ENCODE measurements at places on chromosomes 13 and 19. TPM values are rescaled to one million over a fixed set of nuclear protein-coding genes. Genes with fewer than 3 reads are reported as not detected.

DNA sequence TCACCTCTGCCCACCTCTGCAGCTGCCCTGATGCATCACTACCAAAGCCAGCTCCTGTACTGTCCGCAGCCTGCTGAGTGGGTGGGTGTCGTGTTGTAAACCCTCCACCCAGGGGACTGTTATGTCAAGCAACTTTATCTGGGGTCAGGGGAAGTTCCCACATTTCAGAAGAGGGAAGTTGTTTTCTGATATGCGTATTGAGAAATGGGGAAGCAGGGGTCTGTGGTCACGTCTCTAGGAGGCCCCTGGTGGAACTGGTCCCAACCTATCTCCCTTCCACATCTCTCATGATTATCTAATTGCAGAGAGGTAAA is 31.2 kb downstream of the CLEC17A start:
- H3K4me3 ChIP-seq: no peak overlapping the region
- H3K4me1 ChIP-seq: no peaks in the 10 kb centered on the region
- no peak for DNase-seq
- H3K36me3 ChIP-seq: no peaks in the 10 kb centered on the region
- no peaks in the 10 kb centered on the region for H3K27me3 ChIP-seq

DNA sequence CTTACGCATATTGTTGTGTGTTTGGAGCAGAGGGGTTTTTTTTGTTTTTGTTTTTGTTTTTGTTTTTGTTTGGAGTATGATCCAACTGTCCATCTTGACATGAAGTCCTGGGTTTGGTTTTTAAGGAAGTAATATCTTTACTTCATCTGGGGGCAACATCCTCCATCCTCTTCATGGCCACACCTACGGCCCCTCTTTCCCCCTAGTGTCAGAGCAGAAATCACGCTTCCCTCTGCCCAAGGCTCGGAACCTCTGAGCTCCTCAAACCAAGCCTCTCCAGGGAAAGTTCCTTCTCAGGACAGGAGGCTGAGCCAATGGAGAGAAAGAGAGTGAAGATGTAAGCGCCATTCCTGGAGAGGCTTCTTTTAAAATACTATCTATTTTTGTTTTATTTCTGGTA is 58.6 kb upstream of the PDX1 start:
- no peaks in the 10 kb centered on the region for H3K36me3 ChIP-seq
- no peaks in the 10 kb centered on the region for H3K27me3 ChIP-seq
- H3K4me3 ChIP-seq: no peak overlapping the region
- H3K4me1 ChIP-seq: no peaks in the 10 kb centered on the region

- H3K36me3 ChIP-seq: no peaks in the 10 kb centered on the region
- no peaks in the 10 kb centered on the region for H3K27me3 ChIP-seq
- H3K27ac ChIP-seq: no peak overlapping the region
- no peaks in the 10 kb centered on the region for H3K4me1 ChIP-seq
Observed at GRCh38 chr19:2549701-2550191, 73.8 kb downstream of the GADD45B start.

CGB3 gene
- polyA plus RNA-seq: not detected

TYROBP gene
- polyA plus RNA-seq: 135 TPM

- no peaks in the 10 kb centered on the region for H3K4me1 ChIP-seq
- no peak overlapping the region for H3K27ac ChIP-seq
- no peaks in the 10 kb centered on the region for H3K27me3 ChIP-seq
Observed at GRCh38 chr19:38049105-38049649, 142.2 kb downstream of the SIPA1L3 start.

VWA8 gene
- 4.5 TPM for polyA plus RNA-seq

DNA sequence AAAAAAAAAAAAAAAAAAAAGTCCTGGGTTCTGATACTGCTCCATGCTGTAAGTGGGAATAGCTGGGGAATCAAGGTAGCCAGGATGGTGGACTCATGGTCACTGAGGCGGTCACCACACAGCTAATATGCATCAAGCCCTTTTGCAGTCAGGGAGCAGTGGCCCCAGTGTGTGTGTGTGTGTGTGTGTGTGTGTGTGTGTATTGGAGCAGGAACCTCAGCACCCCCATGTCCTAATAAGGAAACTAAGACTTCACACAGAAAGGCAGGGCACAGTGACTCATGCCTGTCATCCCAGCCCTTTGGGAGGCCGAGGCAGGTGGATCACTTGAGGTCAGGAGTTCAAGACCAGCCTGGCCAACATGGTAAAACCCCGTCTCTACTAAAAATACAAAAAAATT is 12.0 kb downstream of the B3GNT3 start:
- H3K36me3 ChIP-seq: no peaks in the 10 kb centered on the region
- H3K4me3 ChIP-seq: no peak overlapping the region
- no peaks in the 10 kb centered on the region for H3K27me3 ChIP-seq
- H3K4me1 ChIP-seq: no peaks in the 10 kb centered on the region
- DNase-seq: no peak

KIR2DL4 gene
- polyA plus RNA-seq: 0.23 TPM

DNA sequence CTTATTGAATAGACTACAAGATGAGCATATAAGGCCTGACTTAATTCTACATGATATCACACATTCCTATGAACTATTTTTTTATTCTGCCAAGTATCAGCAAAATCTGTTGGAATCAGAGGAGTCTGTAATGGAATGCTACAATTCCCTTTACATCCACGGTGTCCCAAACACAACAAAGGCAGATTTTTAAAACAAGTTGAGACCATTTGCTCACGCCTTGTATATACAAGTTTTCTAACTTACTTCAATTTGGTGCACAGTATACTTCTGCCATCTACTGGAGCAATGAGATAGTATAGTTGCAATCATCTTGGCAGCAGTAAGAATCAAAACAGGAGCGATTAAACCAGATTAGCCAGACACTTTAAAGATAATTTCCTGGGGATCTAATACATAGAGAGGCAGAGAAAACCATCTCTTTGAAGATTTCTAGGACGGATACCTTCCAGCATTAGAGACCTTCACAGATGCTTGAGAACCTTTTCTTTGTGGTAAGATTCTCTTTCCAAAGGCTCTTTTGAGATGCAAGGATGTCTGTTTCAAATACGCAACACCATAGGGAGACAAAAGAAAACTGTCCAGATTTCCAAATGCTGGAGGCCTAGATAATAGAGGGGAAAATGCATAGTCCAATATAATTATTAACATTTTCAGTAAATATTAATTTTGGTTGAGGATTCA is 302.0 kb upstream of the MIR17HG start:
- H3K4me3 ChIP-seq: no peak overlapping the region
- H3K36me3 ChIP-seq: no peaks in the 10 kb centered on the region
- no peak for DNase-seq

- H3K4me3 ChIP-seq: no peak overlapping the region
- no peak overlapping the region for H3K27ac ChIP-seq
- no peaks in the 10 kb centered on the region for H3K36me3 ChIP-seq
Observed at GRCh38 chr13:109569958-109570711, 216.2 kb downstream of the IRS2 start.

- H3K4me1 ChIP-seq: no peaks in the 10 kb centered on the region
- H3K27ac ChIP-seq: no peak overlapping the region
- DNase-seq: no peak
- no peak overlapping the region for H3K4me3 ChIP-seq
Observed at GRCh38 chr13:37226971-37227370, 121.5 kb upstream of the CSNK1A1L start.

GRCh38 chr13:113464476-113464875 is 11.2 kb upstream of the ADPRHL1 start:
- no peak overlapping the region for H3K4me3 ChIP-seq
- no peak overlapping the region for H3K27ac ChIP-seq
- no peaks in the 10 kb centered on the region for H3K36me3 ChIP-seq
- H3K4me1 ChIP-seq: no peaks in the 10 kb centered on the region

CCNA1 gene
- polyA plus RNA-seq: 0.13 TPM

PSG3 gene
- not detected for polyA plus RNA-seq

GRCh38 chr19:42003506-42004294 is 9.7 kb upstream of the ATP1A3 start:
- no peak overlapping the region for H3K27ac ChIP-seq
- no peaks in the 10 kb centered on the region for H3K36me3 ChIP-seq
- no peaks in the 10 kb centered on the region for H3K4me1 ChIP-seq

- no peaks in the 10 kb centered on the region for H3K27me3 ChIP-seq
- H3K27ac ChIP-seq: no peak overlapping the region
- no peaks in the 10 kb centered on the region for H3K36me3 ChIP-seq
- no peak overlapping the region for H3K4me3 ChIP-seq
- no peak for DNase-seq
Observed at GRCh38 chr19:51158474-51159129, 16.5 kb downstream of the SIGLEC7 start.

DNA sequence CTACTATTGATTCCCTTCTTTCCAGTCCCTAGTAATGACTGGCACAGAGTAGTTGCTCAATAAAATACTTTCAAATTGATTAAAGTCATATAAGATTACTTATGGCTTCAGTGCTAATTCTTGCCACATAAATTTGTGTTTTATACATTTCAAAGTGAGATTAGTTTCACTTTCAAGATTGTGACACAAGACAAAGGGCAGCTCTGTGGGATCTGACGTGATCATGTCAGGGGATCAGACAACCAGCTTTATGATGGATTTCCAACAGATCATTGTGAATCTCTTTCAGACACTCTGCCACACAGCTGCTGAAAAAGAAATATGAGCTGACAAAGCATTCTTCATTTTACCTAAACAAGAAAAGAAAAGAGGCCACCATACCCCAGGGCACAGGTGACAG is 73.4 kb upstream of the POMP start:
- H3K27ac ChIP-seq: no peak overlapping the region
- no peaks in the 10 kb centered on the region for H3K4me1 ChIP-seq
- DNase-seq: no peak
- no peak overlapping the region for H3K4me3 ChIP-seq
- H3K36me3 ChIP-seq: no peaks in the 10 kb centered on the region

MAST1 gene
- 0.40 TPM for polyA plus RNA-seq

DNA sequence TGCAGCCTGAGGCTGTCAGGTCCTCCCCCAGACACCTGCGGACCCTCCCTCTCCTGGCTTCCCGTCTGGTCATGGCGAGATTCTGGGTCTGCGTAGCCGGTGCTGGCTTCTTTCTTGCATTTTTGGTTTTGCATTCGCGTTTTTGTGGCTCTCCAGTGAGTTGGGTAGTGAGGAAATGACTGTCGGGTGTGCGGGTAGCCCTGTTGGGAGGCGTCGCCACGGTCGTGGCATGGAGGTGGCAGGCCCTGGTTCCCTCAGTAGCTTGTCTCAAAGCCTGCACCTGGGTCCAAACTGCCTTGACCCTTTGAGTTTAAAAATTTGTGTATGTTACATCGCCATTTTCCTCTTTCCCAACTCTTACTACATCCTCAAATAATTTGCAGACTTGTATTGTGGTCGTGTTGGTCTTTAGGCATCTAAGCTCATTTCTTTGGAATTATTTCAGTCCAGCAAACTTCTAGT is 344 bp downstream of the NHLRC3 start:
- H3K27ac ChIP-seq: peak overlapping the region; percentile 78
- H3K4me3 ChIP-seq: peak overlapping the region; percentile 94
- no peak for DNase-seq
- no peaks in the 10 kb centered on the region for H3K27me3 ChIP-seq

KIR3DL2 gene
- 0.32 TPM for polyA plus RNA-seq

GRCh38 chr19:52600639-52601024 is 30.5 kb downstream of the ZNF701 start:
- peaks cover 9% of the 10 kb centered on the region for H3K4me1 ChIP-seq
- no peaks in the 10 kb centered on the region for H3K27me3 ChIP-seq
- H3K27ac ChIP-seq: peak overlapping the region; percentile 55
- H3K4me3 ChIP-seq: peak overlapping the region; percentile 54
- no peaks in the 10 kb centered on the region for H3K36me3 ChIP-seq

GRCh38 chr19:52248241-52248640 is 21.1 kb upstream of the ZNF766 start:
- no peak overlapping the region for H3K4me3 ChIP-seq
- H3K36me3 ChIP-seq: no peaks in the 10 kb centered on the region
- no peaks in the 10 kb centered on the region for H3K27me3 ChIP-seq
- no peak overlapping the region for H3K27ac ChIP-seq
- H3K4me1 ChIP-seq: no peaks in the 10 kb centered on the region

GRCh38 chr13:23722726-23723453 is 152.7 kb downstream of the TNFRSF19 start:
- no peaks in the 10 kb centered on the region for H3K36me3 ChIP-seq
- no peak overlapping the region for H3K4me3 ChIP-seq
- DNase-seq: no peak
- H3K4me1 ChIP-seq: peaks cover 2% of the 10 kb centered on the region

KLHL1 gene
- not detected for polyA plus RNA-seq

DNA sequence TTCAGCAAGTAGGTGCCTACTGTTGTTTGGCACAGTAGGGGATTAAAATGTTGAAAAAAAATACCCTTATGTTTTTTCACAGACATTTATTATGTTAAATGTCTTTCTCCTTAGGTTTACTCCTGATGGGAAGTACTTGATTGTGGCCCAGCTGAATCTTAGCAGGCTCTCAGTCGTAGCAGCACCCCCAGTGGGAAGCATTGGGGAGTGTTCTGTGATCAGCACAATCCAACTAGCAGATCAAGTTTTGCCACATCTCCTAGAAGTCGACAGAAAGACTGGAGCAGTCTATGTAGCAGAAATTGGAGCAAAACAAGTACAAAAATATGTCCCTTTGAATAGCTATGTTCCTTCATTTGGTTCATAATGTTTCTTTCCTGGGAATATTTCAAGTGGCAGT is 9.3 kb downstream of the NHLRC3 start:
- DNase-seq: no peak
- no peaks in the 10 kb centered on the region for H3K4me1 ChIP-seq
- no peaks in the 10 kb centered on the region for H3K36me3 ChIP-seq

DNA sequence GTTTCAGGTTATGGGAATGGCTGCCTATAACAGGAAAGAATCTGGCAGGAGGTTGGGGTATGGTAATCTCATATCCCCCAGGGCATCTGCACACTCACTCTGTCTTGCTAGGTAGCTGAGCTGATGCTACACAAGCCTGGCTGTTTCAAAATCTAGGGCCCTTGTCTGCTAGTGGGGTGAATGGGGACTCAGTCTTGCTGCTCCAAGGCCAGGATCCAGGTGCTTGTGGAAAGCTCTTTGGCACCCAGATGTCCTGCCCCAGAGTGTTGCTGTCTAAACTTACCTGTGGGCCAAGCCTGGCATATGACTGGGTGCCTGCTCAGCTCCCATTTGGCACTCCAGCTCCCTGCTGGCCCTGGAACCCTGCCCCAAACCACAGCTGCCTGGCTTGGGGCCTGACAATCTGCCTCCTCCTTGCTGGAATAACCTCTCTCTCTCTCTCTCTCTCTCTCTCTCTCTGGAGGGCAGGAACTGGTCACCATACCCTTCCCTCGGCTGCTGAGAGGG is 158.1 kb upstream of the TSC22D1 start:
- no peaks in the 10 kb centered on the region for H3K36me3 ChIP-seq
- no peak overlapping the region for H3K4me3 ChIP-seq
- H3K27me3 ChIP-seq: no peaks in the 10 kb centered on the region
- no peaks in the 10 kb centered on the region for H3K4me1 ChIP-seq

CEACAM5 gene
- not detected for polyA plus RNA-seq

DNA sequence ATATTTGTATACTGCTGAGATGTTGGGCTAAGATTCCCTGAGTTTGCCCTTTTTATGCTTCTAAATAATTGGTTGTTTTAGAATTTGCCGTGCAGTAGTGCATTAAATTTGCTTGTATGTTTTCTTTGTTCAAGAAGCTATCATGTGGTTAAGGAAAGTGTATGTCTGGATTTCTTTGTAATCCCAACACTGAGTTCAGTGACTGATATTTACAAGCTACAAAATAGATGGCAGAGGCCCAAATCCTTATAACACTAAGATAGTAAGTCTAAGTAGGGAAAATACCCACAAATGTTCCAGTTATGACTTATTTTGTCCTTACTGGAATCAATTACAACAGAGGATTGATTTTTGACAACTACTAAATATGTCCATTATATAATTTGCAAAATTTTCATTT is 435.0 kb upstream of the KLF12 start:
- H3K36me3 ChIP-seq: no peaks in the 10 kb centered on the region
- no peak for DNase-seq
- no peak overlapping the region for H3K4me3 ChIP-seq
- H3K27ac ChIP-seq: no peak overlapping the region

GRCh38 chr13:41588899-41589298 is 131.5 kb downstream of the RGCC start:
- no peak for DNase-seq
- no peaks in the 10 kb centered on the region for H3K4me1 ChIP-seq
- H3K4me3 ChIP-seq: no peak overlapping the region
- no peaks in the 10 kb centered on the region for H3K27me3 ChIP-seq
- H3K27ac ChIP-seq: no peak overlapping the region

CEACAM20 gene
- not detected for polyA plus RNA-seq
